ENCODE measurements at places on chromosomes 2 and 18. TPM values are rescaled to one million over a fixed set of nuclear protein-coding genes. Genes with fewer than 3 reads are reported as not detected.

DNA sequence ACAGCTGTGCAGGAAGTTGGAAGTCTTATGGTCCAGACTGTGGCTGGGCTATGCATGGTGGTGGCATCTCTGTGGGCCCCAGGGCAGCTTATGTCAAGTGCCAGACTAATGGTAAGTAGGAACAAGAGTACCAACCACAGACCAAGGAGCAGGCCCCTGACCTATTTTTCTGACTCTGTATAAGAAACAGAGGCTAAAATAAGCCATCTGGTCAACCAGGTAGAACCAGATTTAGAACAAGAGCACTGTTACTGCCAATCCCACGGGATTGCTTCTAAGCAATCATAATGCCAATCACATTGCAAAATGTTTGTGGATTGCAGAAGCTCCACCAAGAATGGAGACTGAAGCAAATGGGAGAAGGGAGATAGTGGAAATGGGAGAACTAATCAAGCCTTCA lies 11.1 kb upstream of the ST3GAL5 start:
- H3K36me3 ChIP-seq = peaks cover 9% of the 10 kb centered on the region
- H3K27ac ChIP-seq = no peak overlapping the region
- H3K4me1 ChIP-seq = peaks cover 24% of the 10 kb centered on the region
- no peak for DNase-seq
- no peaks in the 10 kb centered on the region for H3K27me3 ChIP-seq

DNA sequence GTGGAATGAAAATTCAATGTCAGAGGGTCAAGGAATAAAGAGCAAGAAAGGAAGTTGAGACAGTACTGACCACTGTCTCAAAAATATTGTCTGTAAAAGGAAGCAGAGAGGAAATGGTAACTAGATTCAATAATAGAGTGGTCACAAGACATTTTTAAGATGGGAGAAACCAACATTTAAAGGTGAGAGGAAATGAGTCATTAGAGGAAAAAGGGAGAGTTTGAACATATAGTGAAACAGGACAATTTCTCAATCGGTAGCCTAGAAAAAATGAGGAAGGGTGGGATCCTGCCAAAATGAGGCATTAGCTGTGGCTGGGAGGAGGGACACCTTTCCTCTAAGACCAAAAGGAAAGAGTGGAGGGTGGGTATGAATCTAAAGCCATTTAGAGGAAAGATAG lies 288.5 kb downstream of the SP3 start:
- no peak overlapping the region for H3K4me3 ChIP-seq
- peaks cover 2% of the 10 kb centered on the region for H3K36me3 ChIP-seq
- no peaks in the 10 kb centered on the region for H3K4me1 ChIP-seq

Gene PID1
- total RNA-seq = 0.60 TPM

Gene PFN4
- total RNA-seq = not detected

Gene PRPF40A
- total RNA-seq = 133 TPM

Gene TEKT4
- total RNA-seq = not detected

GRCh38 chr2:196328088-196328680 lies 156.8 kb upstream of the STK17B start:
- H3K36me3 ChIP-seq = peaks cover 3% of the 10 kb centered on the region
- peaks cover 2% of the 10 kb centered on the region for H3K4me1 ChIP-seq
- no peak overlapping the region for H3K27ac ChIP-seq
- no peak for DNase-seq
- no peak overlapping the region for H3K4me3 ChIP-seq
